ENCODE measurements at places on chromosomes 2 and 18.

GRCh38 chr2:229129738-229130371 is 141.2 kb downstream of the PID1 start:
- peak; percentile 16 for DNase-seq

GRCh38 chr2:36376992-36377738 is 21.6 kb downstream of the CRIM1 start:
- DNase-seq: peak; percentile 90

DNA sequence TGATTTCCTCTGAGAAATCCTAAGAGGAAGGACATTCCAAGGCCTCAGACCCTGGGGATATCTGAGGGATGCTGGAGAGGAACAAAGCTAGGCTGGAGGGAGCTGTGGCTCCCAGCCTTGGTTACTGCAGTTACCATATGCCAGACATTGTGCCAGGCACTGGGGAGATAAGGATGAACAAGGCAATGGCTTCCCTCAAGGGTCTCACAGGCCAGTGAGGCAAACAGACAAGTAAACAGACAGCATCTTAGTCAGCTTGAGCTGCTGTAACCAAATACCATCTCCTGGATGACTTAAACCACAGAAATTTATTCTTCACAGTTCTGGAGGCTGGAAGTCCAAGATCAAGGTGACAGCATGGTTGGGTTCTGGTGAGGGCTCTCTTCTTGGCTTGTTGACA is 91.8 kb downstream of the SKA1 start:
- no peak for DNase-seq

- DNase-seq: peak; percentile 90
These were observed 72.2 kb downstream of the MAP2 start for GRCh38 chr2:209495855-209496585.

DNA sequence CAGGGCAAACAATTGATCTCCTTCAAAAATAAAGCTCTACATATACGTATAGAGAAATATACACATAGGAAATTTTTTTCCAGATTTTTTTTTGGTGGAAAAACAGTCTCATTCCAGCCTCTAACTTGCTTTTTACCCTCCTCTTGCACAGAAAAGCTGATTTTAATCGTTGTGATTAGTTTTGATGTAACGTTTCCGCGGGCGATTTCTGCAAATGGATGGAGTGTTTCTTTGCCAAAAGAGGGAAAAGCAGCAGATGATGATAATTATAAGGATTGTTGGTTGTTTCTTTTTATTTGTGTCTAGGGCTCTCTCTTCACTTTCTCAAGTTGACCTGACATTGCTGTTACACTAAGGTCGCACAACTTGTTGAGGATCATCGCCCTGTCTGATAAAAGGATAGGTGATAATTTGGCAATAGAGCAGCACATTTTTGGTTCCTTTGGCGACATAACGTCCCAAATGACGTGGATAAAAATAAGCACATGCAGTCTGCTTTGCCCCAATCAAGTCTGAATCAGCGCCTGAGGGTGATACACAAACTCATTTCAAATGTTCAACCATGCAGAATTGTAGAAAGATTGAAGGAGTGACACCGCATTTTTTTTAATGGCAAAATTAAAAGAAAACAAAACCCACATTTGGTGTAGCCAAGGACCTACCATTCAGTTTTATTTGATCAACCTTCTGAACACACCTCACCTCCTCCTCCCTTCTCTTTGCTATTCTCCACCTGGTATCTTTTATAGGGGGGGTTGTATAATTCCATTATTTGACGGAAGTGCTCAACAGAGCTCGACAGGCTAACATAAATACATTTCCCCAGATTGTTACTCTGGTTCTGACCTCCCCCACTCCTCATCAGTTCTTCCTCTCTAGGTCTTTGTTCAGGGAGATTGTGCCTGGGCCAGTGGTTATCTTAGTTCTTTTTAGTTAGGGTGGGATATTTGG is 109.6 kb upstream of the KCTD1 start:
- no peak for DNase-seq

GRCh38 chr2:33890686-33891085 is 291.6 kb upstream of the FAM98A start:
- no peak for DNase-seq

- no peak for DNase-seq
These were observed 3.3 kb upstream of the ACOXL start for GRCh38 chr2:110729106-110729505.

DNA sequence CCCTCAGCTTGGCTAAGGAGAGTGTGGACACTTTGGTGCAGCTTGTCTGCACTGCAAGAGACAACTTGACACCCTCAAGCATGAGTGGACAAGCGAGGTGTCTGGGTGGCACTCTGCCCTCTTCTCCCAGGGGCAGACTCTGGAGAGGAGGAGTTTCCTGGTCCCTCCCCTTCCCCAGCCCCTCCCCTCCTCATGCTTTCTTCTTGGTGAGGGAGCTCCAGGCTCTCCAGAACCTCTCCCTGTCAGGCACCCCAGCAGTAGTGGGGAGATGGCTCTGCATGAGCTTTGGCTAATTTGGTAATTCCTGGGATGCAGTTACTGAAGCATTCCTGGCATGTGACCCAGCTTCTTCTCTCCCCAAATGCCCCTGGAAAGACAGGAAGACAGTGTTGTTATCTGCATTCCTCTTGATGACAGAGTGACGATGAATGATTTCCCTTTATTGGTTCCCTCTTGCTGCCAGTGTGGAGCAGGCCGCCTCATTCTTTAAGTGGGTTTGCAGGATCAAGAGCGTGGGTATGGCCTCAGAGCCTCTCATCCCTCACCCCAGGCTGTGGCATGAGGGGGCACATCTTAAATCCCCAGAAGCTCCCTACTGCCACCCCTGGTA is 89.2 kb downstream of the STPG4 start:
- DNase-seq: peak; percentile 49

DNA sequence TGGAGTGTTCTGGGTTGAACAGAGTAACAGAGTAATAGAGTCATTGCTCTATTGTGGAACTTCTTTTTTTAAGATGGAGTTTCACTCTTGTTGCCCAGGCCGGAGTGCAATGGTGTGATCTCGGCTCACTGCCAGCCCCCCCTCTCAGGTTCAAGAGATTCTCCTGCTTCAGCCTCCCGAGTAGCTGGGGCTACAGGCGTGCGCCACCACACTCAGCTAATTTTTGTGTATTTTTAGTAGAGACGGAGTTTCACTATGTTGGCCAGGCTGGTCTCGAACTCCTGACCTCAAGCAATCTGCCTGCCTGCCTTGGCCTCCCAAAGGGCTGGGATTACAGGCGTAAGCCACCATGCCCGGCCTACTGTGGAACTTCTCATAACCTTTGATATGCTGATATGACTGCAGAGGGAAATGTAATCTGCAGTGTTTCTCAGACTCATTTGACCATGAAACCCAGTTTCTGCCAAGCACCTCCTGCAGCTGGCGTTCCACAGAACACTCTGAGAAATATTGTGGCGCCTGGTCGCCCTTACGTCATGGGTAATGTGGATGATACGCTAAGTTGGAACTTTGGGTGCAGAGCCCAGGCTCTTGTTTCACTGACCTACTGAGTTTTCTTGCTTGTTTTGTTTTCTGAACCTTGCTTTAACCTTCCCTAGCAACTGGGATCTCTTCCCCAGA is 213.8 kb downstream of the BCL2 start:
- no peak for DNase-seq

DNA sequence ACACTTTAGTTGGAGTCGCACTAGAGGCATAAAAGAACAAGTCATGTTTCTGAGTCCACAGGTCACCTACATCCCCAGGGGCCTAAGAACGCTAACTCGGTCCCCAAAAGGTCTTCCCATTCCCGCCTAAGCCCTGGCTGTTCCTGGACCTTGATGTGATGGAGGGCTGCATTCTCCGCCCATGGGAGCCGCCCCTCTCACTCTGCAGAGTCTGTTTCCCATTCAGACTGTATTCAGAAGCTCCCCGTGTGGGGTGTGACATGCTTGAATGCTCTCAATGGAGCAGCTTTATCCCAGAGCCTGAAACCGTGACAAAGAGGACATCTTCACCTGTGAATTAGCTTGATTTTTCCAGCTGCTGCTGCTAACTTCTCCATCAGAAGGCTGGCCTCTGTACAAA is 319.0 kb upstream of the KLHL29 start:
- DNase-seq: no peak

GRCh38 chr2:6854416-6854815 is 11.3 kb downstream of the CMPK2 start:
- DNase-seq: no peak

GRCh38 chr2:236568922-236569572 is 578 bp upstream of the ACKR3 start:
- DNase-seq: no peak

DNA sequence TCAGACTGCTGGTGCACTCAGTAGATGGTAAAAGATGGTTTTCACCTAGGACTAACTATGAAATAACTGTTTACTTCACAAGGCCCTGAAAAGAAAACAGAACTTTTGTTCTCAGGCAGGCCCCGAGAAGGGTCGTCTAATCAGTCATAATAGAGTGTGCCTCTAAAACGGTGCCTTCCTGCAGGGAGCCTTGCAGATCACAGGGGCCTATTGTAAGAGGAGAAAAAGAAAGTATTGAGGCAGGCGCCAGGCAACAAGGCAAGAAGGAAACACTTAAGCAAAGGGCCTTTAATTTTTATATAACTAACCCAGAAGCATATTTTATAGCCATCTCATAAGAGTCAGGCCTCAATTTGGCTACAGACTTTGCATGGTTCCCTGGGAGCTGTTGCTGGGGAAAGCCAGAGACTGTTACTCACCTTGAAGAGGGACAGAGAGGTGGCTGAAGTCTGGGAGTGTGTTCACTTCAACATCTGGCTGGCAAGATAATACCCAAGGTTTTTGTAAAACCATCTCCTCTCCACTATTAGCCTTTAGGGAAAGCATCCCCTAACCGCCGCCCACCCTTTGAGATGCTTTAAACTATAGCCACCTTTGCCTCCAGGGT is 117.1 kb downstream of the PRPF40A start:
- DNase-seq: no peak

DNA sequence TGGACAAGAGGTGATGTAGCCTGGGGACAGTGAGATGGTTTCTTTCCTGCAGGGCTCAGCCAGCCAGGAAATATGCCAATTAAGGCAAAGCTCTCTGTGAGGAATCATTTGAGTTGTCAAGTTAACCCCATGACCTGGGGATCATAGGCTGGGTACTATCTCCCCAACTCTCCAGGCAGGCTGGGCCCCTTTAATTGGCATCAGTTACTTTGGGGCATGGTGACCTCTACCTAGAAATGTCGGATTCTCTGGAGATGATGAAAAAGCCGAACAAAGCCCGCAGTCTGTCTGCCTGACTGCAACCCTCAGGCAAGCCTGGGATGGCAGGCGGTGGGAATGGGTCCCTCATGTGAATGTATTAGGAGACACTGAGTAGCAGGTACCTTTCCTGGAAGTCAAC is 193.5 kb upstream of the SMAD2 start:
- DNase-seq: no peak

- no peak for DNase-seq
These were observed 202.8 kb upstream of the COPS8 start for GRCh38 chr2:236882930-236883329.

- no peak for DNase-seq
These were observed 174.1 kb downstream of the DDX1 start for GRCh38 chr2:15765686-15766302.

DNA sequence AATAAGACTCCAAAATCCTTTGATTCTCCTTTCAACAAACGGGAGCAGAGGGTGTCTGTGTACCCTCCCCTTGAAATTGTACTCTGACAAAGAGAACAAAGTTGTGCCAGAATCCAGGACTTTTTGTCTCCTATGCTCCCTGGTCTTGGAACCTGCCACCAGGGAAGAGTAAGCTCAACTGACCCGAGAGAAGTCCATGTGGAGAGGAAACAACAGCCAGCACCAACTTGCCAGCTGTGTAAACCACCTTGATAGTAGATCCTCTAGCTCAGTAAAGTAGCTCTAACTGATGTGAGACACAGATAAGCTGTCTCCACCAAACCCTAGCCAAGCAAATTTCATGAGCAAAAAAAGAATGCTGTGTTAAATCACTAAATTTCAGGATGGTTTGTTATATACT is 46.9 kb downstream of the LNPK start:
- DNase-seq: no peak

- no peak for DNase-seq
These were observed 87.4 kb upstream of the KLF7 start for GRCh38 chr2:207252979-207253645.

GRCh38 chr2:141264848-141265247 is 866.0 kb downstream of the LRP1B start:
- DNase-seq: no peak

DNA sequence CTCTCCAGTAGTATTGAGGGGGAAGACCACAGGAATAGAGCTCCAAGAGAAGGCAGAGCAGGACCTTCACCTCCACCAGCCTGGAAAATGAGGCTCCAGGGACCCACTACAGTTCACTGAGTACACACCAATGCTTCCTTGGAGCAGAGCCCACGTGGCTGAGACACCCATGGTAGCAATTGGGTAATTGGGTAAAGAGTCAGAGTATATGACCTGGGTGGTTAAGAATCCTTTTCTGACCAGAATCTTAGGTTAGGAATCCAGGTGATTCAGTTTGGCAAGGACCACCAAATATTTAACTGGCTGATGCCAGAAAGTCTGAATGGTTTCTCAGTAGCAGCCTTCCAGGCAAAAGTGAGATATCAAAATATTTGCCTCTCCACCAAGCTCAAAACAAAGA is 107.7 kb downstream of the MDH1 start:
- DNase-seq: no peak

- DNase-seq: peak; percentile 35
These were observed 360.3 kb upstream of the SPHKAP start for GRCh38 chr2:228541789-228542188.

GRCh38 chr18:62285281-62285680 is 39.8 kb upstream of the TNFRSF11A start:
- no peak for DNase-seq

DNA sequence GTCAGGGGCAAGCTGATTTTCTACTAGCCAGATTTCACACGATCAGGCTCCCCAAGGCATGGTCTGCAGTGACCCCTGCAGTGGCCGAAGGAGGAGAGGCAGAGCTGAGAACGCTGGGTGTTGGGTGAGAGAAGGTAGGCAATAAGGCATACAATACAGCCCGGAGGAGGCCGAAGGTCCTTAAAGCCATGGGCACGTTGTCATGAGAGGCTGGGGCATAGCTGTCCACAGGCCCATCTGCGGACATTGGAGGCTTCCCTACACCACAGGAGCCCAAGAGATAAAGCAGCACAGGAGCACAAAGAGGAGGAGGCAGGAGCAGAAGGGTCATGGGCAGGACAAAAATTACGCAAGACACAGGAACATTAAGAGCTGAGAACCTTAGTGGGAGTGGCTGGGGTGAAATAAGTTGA is 16.7 kb upstream of the BZW1 start:
- DNase-seq: peak; percentile 28

GRCh38 chr2:178804791-178805190 is 2.4 kb downstream of the TTN start:
- DNase-seq: peak; percentile 36

GRCh38 chr2:86675511-86676015 is 44.5 kb upstream of the RMND5A start:
- DNase-seq: peak; percentile 16

DNA sequence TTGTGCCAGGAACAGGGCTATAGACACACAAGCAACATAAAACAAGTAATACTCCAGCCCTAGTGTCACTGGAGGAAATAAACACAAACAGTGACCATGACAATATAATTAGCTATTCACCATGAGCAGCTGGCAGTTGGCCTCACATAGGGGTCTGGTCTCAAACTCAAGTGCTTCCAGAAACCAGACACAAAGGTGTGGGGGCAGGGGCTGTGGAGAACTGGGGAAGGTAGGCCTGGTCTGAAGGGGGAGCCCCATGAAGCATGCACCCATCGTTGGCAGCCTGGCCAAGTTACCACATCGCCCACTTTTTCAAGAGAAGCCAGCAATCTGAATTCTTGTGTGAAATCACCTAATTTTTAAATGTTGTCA is 49.5 kb upstream of the SP3 start:
- no peak for DNase-seq

- no peak for DNase-seq
These were observed 40.6 kb upstream of the INHBB start for GRCh38 chr2:120305296-120305695.

Measured in RWPE1 (cell line).